Right ventricle myocardium inferior (tissue), 1 donor: ENCODE measurements at places on chromosomes 1 and 21. TPM values are rescaled to one million over a fixed set of nuclear protein-coding genes. Genes with fewer than 3 reads are reported as not detected.

Gene SPRR2A
- not detected for total RNA-seq

- DNase-seq, result no peak
These were observed 510.1 kb downstream of the PLA2G4A start for GRCh38 chr1:187338762-187339412.

GRCh38 chr1:159958719-159959380 is 4.8 kb upstream of the SLAMF9 start:
- no peak for DNase-seq

DNA sequence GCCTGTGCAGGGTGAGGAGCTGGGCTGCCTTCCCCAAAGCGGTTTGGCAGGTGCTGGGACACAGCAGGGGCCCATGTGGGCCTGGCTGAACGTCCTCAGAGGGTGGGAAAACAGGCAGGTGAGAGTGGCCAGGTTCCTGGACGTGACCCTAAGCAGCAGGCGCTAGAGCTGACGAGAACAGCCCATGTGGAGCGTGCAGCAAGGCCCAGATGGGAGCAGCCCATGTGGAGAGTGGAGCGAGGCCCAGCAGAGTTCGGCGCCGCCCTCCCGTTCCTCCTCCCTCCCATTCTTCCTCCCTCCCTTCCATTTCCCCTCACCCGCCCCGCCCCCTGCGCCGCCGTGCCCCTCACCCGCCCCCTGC is 314.4 kb upstream of the VAMP3 start:
- DNase-seq, result no peak
